ENCODE measurements at places on chromosomes 5 and 9.

DNA sequence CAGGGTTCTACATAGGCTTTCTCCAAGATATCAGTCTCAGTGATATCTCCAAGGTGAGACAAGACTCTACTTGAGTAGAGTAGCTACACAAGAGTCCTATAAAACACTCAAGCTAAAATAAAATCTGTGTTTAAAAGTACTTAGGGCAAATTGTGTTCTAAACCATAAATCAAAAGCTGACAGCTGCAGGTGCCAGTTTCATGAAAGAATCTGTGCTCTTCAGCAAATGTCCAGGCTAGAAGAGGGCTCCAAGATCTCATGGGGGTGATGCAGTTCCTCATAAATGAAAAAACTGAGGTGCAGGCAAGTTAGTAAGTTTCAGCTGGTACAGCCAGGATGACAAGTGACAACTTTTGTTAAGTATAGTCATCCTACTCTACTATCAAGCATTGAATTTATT, 142.8 kb upstream of the TNPO1 start:
- no peak for DNase-seq

DNA sequence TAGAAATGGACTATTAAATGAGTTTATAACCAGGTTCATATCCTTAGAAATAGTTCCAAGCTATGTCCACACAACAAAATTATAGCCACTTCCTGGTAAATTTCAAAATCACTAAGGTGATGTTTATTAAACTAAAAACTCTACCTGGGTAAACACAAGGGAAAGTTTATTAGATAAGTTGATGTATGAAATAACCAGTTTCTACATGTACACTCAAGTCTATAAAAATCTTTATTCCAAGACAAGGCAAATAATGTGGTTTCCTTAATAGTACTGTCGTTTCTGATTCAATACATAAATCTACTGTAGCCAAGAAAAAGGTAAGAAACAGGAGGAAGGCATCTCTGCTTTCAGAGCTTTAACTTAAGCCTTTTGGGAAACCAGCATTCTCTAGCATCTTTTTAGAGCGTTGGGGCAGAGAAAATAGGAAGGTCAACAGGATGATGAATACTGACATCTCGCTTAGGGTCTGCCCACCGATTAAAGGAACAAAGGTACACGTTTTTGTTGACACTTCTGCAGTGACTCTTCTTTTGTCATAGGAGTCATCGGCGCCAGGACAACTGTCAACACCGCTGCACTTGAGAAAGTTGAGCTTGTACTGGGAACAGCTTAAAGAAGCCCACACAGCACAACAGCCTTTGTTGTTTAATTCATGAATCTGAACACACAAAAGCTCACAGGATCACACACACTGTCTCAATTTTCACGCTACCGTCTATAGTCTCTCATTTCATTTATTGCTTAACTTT, 513.6 kb downstream of the SLCO4C1 start:
- no peak for DNase-seq

DNA sequence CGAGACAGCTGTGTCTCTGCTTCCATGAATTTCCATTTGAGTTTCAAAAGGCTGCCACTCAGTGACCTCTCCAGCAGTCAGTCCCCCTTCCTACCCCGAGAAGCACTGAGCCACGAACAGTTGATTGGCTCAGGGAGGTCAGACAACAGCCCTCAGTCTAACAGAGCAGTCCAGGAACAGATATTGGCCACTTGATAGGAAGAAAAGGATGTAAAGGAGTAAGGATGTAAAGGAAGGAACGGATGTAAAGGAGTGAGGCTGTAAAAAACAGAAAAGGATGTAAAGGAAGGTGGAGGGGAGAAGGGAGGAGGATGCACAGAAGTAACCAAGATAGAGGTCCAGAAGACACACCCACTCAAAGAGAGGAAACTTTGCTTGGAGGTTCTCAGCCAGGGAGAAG, 3.2 kb upstream of the NR4A3 start:
- no peak for DNase-seq

DNA sequence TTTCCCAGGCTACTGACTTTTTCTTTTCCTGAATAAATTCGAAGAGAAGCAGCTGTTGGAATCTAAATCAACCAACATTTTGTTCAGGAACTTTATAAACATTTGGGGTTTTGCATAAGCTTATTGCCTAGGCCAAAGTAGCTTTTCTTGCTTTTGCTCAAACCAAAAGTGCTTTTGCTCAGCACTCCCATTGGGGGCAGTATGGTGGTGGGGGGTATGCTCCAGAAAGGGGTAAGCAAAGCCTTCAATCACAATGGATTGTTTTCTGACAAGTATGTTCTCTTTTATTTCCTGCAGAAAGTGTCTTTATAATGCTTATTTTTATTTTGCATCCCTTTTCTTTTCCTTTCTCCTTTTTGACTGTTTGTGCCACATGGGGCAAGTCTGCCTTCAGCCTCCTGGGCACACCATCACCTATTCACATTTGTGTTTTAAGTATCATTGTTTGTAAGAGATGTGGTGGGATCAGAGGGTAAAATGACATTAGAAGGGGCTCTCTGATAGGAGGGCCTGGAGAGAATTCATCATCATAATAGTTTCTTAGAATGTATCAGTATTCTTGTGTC, 86.0 kb downstream of the PRDM6 start:
- no peak for DNase-seq

GRCh38 chr5:122607818-122608217, 167.1 kb upstream of the SNX2 start:
- no peak for DNase-seq

DNA sequence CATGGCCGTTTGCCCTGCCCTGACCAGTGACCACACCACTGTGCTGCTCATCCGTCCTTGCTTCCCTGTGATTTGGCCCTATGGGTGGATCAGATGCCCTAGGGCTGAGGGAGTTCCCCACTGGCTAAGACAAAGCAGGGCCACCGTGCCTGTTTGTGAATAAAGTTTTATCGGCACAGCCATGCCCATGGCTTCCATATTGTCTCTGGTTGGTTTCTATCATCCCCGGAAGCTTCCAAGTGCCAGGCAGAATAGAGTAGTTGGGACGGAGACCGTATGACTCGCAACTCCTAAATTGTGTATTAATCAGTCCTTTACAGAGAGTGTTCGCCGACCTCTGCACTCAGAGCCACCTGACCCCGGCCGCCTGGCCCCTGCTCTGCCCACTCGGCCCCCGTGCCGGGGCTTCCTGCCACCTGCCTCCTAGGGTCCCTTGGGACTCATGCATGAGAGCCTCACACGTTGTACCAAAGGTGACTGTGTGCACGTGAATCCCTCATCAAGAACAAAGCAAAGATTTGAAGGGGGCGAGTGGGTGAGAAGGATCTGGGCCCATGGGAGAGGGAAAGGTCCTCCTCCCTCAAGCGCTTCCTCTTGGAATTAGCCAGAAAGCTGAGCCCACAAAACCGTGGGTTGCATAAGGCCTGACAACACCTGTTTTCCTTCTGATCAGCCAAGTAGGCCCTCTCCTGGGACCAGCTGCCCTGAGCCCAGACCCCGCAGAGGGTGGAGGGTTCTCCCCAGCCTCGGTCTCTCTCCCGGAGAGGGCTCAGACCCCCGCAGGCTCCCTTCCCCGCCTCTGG, 11.7 kb upstream of the FCN2 start:
- no peak for DNase-seq

DNA sequence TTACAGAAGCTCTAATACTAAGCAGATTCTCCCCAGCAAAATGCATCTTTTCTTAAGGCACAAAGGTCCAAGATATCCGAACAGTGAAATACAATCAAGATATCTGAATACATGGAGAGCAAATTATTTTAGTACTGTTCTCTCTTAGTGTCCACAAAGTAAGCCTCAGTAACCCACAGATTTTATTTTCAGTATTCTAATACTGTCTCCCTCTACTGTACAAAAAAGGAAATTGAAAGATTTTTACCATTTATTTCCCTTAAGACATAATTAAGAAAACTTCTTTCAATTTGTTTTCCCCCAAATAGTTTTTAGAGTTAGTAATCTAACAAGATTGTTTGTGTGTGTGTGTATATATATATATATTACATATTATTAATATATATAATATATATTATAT, 24.7 kb upstream of the NOL6 start:
- no peak for DNase-seq

GRCh38 chr5:109426075-109426474, 16.3 kb upstream of the PJA2 start:
- DNase-seq, result no peak

GRCh38 chr9:33041432-33042188, 16.5 kb downstream of the DNAJA1 start:
- no peak for DNase-seq

DNA sequence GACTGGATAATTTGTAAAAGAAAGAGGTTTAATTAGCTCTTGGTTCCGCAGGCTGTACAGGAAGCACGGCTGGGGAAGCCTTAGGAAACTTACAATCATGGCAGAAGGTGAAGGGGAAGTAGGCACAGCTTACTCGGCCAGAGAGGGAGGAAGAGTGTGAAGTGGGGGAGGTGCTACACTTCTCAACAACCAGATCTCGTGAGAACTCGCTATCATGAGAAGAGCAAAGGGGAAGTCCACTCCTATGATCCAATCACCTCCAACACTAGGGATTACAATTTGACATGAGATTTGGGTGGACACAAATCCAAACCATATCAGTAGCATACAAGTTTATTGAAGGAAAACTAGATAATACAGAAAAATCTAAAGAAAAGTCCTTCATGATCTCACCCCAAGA, 39.9 kb downstream of the NEURL1B start:
- no peak for DNase-seq

DNA sequence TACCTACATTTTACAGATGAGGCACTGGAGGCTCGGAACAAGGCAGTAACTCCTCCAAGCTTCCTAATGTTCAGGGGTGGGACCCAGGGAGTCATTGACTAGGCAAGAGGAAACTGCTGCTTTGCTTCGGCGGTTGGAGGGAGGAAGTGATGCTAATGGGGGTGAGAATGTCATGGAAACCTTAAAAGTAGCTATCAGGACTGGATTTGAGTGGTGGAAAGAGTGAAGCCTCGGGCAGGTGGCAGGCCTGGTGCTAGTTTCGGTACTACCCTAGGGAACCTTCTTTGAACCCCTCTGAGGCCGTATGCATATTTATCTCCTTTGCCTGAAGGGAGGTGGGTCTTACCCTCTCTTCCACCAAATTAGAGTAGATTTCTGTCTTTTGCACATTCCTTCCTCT, 1.6 kb downstream of the BSPRY start:
- DNase-seq, result peak; percentile 43

DNA sequence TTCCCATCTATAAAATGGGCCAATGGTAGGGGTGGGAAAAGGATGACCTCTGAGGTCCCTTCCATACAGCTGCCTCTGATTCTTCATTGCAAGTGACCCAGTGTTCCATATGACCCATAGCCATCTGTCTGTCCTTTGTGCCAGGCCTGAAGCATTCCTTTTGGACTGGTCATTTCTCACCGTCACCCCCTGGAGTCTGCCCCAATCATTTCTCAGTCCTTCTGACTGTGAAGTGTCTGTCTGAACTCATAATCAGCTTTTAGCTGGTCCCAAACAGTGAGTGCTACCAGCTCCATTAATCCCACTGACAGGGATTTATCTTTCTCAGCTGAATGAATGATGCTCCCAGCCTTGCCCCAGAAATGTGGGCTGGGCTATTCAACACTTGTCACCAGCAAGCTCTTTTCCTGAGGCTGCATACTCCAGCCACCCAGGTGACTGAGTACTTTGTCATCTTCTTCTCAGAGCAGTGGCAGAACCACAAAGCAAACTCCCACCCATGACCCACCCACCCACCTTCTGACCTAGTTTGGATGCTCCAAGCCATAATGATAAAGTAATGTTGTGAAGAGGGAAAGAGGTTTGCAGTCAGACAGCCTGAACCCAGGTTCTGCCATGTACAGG, 37.4 kb downstream of the KCNIP1 start:
- no peak for DNase-seq

- DNase-seq, result no peak
Measured at GRCh38 chr5:90020575-90021538, 388.7 kb downstream of the CETN3 start.

DNA sequence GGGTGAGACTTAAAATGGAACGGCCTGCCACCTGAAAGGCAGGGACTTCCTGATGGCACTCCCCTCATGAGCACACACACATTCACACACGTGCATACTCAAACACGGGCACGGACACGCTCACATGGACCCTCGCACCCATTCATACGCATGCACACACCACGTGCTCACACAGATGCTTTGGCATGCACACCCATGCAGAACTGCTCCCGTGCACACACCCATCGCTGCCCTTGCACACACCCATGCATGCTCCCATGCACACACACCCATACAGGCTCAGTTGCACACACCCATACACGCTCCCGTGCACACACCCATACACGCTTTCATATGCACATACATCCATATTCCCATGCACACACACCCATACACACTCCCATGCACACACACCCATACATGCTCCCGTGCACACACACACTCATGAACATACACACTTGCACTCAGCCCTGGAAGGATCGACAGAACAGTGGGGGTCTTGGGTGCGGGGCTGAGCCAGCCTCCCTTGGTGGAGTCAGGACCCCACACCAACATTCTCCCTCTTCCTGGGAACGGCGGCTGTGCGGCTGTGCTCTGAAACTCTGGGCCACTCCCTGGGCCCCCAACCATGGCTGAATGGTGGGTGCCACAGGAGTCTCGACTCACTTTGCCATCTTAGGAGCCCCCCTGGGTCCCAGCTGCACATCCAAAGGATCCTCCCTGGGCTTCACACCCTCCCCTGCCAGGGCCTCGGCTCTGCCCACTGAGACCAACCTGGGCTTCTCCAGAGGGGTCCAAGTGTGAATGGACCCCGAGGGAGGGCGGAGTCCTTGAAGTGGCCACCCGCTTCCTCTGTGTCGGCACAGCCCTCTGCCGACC, 115.2 kb downstream of the RXRA start:
- no peak for DNase-seq

GRCh38 chr5:55180016-55180415, 7.0 kb upstream of the CDC20B start:
- DNase-seq, result no peak

DNA sequence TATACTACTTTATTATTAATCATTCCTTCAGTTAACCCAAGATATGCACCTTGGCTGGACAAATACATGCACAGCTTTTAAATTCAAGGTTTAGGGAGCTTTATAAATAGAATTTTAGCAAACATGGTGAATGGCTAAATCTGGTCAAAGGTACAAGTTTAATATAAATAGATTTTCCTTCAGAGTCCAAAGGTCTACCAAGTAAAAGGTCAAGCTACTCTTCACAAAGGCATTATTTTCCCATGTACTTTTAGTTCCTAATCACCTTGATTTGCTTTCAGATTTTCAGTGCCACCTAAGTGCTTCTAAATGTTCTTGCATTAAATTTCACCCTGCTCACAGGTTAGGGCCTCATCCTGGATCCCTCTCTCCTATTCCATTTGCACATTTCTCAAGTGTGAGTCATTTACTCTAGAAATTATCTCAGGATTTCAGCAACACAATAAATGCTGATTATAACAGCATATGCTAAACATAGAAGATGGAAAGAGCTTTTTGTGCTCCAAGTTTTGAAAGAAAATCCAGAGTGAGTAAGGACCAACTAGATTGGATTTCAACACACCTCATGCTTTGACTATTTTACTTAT, 459.4 kb upstream of the ITGA1 start:
- no peak for DNase-seq

DNA sequence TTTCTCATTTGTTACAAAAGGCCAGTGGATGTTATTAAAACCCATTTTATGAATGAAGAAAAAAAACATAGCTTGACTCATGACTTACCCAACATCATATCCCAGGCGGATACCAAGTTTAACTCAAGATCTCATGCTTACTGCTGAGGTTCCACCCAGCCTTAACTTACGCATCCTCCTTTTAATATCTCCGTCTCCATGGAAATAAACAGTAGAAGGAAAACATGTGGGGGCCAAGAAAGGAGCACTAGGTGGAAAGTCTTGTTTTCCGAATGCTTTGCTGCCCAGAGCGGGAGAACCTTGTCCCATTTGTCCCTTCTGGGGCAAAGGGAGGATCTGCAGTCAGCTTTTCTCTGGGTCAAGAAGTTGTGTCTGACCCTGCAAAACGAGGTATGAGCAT, 44.1 kb downstream of the ANGPTL2 start:
- no peak for DNase-seq

Data from activated naive CD4-positive, alpha-beta T cell treated with anti-CD3 and anti-CD28 coated beads, Interleukin-2, amount 10 ng/mL, durations not matched to agents 7 days and 5 days (primary cell).